Activated B cell treated with CpG ODN at 0.5 μM for 24 hours (primary cell): ENCODE measurements at places on chromosomes 3 and 15.

- DNase-seq, result no peak
Observed at GRCh38 chr15:74251131-74251811, 15.1 kb downstream of the CCDC33 start.

GRCh38 chr3:138351916-138352550 lies 3.7 kb downstream of the MRAS start:
- DNase-seq, result no peak

GRCh38 chr3:134677196-134677986 lies 26.6 kb upstream of the KY start:
- no peak for DNase-seq

GRCh38 chr15:68683026-68683425 lies 104.2 kb downstream of the CORO2B start:
- DNase-seq, result no peak

DNA sequence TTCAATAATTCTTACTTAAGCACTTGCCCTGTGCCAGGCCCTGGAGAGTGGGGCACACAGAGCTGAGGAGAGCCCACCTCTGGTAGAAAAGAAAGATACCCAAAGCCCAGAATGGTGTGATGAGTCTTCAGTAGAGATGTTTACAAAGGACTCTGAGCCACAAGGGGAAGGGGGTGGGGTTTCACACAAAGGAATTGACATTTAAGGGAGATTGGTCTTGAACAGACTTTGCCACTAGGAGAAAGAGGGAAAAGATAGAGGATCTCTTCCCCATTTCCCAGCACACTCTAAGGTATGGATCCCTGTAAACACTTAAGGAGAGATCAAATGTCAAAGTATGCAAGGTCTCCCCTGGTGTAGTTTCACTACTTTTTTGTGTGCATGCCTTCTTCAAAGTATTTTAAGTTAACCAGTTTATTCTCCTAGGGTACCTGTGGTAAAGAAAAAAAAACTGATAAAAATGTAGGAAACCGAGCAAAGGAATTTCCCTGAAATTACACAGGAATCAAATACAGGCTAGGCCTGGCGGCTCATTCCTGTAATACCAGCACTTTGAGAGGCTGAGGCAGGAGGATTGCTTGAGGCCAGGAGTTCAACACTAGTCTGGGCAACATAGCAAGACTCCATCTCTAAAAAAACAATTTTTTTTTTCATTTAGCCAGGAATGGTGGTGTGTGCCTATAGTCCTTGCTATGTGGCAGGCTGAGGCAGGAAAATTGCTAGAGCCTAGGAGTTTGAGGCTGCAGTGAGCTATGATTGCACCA lies 117.6 kb upstream of the SKOR1 start:
- DNase-seq, result no peak
